ENCODE measurements at places on chromosomes 6 and 20.
A peak's percentile ranks its signal among the peaks of the same experiment; 100 is the strongest.

GRCh38 chr6:36445621-36446020, 2.8 kb downstream of the KCTD20 start:
- DNase-seq: no peak

DNA sequence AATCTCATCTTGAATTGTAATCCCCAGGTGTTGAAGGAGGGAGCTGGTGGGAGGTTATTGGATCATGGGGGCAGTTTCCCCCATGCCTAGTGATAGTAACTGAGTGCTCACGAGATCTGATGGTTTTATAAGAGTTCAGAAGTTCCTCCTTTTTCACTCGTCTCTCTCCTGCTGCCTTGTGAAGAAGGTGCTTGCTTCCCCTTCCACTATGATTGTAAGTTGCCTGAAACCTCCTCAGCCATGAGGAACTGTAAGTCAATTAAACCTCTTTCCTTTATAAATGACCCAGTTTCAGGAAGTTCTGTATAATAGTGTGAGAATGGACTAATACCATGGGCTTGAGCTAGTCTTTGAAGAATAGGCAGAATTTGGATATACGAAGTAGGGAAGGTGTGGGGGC, 113.9 kb downstream of the RIN2 start:
- no peak for DNase-seq

DNA sequence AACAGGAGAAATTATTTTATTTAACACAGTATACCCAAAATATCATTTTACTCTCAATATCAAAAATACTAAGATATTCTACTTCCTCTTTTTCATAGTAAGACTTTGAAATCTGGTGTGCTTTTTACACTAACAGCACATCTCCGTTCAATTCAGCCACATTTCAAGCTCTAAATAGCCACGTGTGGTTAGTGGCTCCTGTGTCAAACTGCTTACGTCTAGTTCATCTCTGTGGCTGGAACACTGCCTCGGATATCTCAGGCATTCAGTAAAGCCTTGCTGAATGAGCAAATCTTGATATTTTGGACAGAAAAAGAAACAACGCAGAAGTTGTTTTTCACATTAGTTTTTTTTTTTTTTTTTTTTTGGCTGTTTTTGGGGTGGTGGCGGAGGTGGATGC, 136.1 kb downstream of the EYA4 start:
- DNase-seq: no peak

- peak; percentile 88 for DNase-seq
Observed at GRCh38 chr20:33789109-33789857, 21.9 kb upstream of the CHMP4B start.

- no peak for DNase-seq
Observed at GRCh38 chr6:34819571-34820480, 27.9 kb downstream of the BLTP3A start.

- DNase-seq: no peak
Observed at GRCh38 chr6:146355521-146356100, 188.0 kb upstream of the RAB32 start.

DNA sequence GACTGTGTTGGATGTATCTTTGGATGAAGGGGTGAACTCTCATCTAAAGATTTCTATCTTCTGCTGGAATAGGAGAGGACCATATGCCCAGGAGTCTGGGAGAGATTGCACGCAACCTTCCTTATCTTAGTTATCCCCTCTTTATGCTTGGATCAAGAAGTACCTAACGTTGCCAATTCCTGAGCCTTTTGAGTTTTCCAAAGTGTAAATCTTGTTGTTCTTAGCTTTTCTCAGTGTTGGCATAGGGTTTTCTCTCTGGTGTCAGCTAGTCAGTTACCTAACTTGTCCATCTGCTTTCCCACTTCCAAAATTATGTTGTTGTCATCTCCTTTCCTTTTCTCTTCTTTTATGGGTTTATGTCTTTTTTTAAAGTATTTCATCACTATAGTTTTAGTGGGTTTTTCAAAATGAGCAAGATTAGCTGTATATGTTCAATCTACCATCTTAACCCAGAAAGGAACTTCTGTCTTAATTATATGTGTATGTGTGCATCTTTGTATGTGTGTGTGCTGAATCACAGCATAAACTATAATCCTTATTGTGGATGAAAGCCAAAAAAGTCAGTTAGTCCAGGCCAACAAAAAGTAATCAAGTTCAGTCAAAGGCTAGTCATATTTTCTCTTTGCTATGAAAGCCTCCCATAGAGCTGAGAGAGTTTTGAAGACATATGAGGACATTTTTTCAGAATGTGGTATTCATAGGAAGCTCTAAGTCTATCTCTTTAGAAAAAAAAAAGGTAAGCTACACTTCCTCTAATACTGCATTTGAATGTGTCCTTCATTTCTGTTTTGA, 72.1 kb downstream of the KHDC1L start:
- peak; percentile 30 for DNase-seq

- peak; percentile 30 for DNase-seq
Observed at GRCh38 chr20:50580016-50580747, 70.0 kb downstream of the PTPN1 start.

Data from HFFc6 (cell line).